ENCODE measurements at places on chromosomes 5 and 9.

DNA sequence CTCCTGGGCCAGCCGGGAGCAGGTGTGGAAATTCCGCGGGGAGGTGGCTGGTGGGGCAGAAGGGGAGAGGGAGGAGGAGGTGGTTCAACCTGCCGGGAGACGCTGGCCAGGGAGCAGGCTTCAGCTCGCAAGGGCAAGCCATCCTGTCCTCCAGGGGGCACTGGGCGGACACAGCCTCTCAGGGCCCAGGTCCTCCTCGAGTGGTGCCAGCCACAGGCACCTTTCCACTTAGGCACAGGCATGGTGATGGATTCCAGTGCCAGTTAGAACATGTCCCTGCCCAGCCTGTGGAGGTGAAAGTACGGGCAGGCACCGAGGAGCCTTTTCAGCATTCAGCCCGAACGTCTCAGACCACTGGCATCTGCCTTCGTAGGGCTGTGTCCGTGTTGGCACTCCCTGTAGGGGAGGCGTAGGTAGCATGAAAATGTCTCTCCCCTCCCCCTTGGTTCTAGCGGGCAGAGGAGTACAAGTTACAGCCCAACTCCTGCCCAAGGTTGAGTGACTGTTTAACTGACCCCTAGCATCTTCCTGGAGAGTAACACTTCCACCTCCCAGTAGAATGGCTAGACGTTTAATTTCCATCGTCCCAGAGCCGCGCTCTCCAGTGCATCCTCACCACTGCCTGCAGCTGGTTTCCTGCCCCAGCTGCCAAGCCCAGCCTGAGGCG lies 48.9 kb downstream of the DAB2IP start:
- no peaks in the 10 kb centered on the region for H3K36me3 ChIP-seq
- peaks cover 26% of the 10 kb centered on the region for H3K27me3 ChIP-seq
- H3K4me1 ChIP-seq: no peaks in the 10 kb centered on the region

- ATAC-seq: no peak
- H3K4me1 ChIP-seq: peaks cover 63% of the 10 kb centered on the region
- H3K36me3 ChIP-seq: peaks cover 6% of the 10 kb centered on the region
- peak overlapping the region; percentile 70 for H3K4me3 ChIP-seq
These were observed 6.2 kb upstream of the CD180 start for GRCh38 chr5:67202828-67203227.

- H3K4me3 ChIP-seq: no peak overlapping the region
- H3K36me3 ChIP-seq: no peaks in the 10 kb centered on the region
- H3K4me1 ChIP-seq: peaks cover under 1% of the 10 kb centered on the region
- ATAC-seq: no peak
These were observed 156.5 kb downstream of the ERCC6L2 start for GRCh38 chr9:96031916-96032534.

- no peaks in the 10 kb centered on the region for H3K27me3 ChIP-seq
- ATAC-seq: no peak
- H3K4me3 ChIP-seq: no peak overlapping the region
These were observed 132.9 kb downstream of the FBN2 start for GRCh38 chr5:128405159-128405558.

GRCh38 chr9:76456202-76456926 lies 2.6 kb upstream of the GCNT1 start:
- H3K36me3 ChIP-seq: peaks cover 21% of the 10 kb centered on the region
- no peak for ATAC-seq
- H3K27me3 ChIP-seq: no peaks in the 10 kb centered on the region
- no peak overlapping the region for H3K27ac ChIP-seq
- peaks cover 17% of the 10 kb centered on the region for H3K4me1 ChIP-seq
